ENCODE measurements at places on chromosomes 16 and 17.

GRCh38 chr16:85986931-85987749, 88.2 kb downstream of the IRF8 start:
- no peak for DNase-seq

- peak; percentile 49 for DNase-seq
Measured at GRCh38 chr16:68116256-68116867, 31.2 kb downstream of the NFATC3 start.

GRCh38 chr16:65426484-65426883, 304.6 kb upstream of the CDH11 start:
- no peak for DNase-seq

- peak; percentile 93 for DNase-seq
Measured at GRCh38 chr17:73342050-73342522, 30.3 kb upstream of the CDC42EP4 start.

DNA sequence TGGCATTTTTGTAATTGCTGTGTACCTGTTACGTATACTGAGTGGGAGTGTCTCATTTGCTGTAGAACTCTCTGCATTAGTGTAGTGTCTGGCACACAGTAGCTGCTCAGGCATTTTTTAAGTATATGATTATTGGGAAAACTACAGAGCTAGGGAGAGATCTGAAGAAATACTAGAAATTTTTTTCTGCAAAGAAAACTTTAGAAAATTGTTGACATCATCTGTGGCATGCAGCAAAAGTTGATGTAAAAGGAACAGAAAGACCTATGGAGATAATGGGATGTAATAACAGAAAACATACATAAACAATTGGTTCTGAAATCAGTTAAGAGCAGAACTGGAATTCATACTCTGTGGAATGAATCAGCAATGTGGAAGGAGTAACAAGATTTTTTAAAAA, 11.6 kb downstream of the CLTC start:
- no peak for DNase-seq

DNA sequence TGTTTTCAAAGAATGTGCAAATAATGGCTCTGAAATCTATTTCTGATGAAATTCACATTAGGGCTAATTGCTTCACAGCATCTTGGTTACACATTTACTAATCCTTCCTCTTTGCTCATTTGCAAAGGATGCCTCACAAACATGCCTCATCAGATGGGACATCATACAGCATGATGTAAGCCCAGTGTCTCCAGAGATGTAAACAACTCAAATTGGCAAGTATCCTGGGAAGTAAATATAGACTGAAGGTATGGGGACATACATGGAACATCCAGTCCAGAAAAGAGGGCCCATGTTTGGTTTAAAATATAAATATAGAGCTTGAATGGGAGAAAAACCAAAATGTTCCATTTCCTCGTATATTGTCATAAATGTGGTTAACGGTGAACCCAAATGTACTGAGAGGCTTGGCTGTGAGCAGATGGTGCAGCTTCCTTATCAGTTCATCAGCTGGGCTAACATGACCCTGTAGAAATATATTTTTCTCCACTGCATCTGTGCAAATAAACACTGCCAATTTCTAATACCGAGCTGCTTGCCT, 142.9 kb upstream of the NUDT7 start:
- peak; percentile 90 for DNase-seq

GRCh38 chr16:84438971-84439696, 65.3 kb downstream of the MEAK7 start:
- DNase-seq, result no peak

DNA sequence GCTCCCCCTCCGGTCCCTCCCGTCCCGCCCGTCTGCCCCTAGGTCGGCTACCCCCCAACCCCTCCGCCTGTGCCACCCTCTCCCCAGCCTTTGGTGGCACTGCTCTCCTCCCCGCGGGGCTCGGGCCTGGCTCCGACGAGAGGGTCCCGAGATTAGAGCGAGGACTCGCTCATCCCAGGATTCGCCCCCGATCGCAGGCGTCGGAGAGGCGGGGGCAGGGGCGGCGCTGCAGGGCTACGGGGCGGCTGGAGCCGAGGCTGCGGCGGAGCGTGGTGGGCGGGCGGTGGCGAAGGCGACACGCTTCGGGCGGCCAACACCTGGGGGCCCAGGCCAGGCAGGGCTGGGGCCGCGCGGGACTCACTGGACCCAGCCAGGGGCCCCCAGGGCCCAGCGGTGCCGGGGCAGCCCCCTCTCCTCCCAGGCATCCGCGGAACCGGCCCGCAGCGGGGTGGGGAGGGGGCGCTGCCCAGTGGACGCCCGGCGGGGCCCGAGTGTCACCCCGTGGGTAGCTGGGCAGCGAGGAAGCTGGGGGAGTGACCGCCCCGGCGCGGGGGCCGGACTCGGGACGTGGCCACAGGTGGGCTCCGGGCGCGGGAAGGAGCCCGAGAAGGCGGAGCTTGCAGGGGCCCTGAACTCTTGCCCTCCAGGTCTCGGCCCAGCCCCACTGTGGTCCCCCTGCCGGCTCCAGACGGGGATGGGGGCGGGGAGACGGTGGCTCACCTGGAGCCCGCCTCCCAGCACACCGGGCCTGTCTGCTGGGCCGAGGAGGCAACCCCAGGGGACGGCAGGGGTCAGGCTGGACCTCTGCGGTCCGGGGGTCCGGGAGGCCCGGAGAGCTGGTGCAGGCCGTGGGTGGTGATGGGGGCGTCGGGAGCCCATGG, 1.5 kb downstream of the MGAT5B start:
- DNase-seq, result no peak

DNA sequence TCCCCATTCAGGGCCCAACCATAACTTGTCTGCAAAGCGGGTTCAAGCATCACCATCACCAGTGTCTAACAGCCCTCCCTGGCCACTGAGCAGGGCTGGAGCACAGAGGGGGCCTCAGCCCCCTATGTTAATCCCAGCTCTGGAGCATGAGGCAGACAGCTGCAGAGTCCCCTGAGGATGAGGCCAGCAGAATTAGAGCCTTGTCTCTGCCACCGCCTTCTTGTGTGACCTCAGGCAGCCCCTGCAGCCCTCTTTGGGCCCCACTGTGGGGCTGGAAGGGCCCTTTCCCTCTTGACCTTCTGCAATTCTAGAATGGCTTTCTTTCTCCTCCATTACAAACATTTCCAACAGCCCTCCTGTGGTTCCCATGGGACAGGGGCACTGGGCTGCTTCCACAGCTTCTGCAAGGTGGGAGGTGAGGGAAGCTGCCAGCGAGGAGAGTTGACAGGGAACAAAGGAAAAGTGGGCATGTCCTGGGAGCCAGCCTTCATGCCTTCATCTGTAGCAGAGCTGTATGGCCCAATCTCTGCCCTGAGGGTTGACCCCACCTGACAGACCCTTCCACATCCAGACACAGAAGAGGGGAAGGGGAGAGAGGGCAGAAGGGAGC, 65.7 kb downstream of the TMEM132E start:
- DNase-seq, result no peak

- DNase-seq, result no peak
Measured at GRCh38 chr16:61891460-61891859, 144.8 kb downstream of the CDH8 start.

DNA sequence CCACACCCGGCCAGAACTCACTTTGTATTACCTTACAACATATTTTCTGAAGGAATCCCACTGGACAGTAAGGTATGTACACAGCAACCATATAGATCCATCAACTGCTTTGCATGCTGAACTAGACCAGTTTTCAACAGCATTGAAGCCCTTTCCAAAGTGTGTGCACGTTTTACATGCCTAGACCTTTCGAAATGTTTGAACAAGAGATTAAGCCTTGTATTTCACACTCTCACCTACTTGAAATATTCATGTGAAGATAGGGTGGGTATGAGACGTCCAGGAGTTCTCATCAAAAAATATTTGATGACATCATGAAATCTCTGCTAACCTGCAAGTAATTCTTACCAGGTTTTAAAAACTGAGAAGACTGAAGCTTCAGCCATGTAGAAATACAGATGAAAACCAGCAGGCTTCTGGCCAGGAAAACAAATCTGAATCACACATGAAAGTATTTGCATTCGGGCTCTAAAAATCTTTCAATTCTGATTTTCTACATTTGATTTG, 387.0 kb upstream of the PSMD7 start:
- no peak for DNase-seq

- no peak for DNase-seq
Measured at GRCh38 chr16:78906135-78906534, 694.4 kb downstream of the MAF start.

GRCh38 chr17:38748149-38748891, at the start of gene PCGF2:
TSS of gene PCGF2 (minus strand) at chr17:38748336. CDS start at chr17:38740402, 7,934 bp downstream.
- DNase-seq, result peak; percentile 79

- DNase-seq, result no peak
Measured at GRCh38 chr17:43219001-43219400, 7.3 kb downstream of the TMEM106A start.

DNA sequence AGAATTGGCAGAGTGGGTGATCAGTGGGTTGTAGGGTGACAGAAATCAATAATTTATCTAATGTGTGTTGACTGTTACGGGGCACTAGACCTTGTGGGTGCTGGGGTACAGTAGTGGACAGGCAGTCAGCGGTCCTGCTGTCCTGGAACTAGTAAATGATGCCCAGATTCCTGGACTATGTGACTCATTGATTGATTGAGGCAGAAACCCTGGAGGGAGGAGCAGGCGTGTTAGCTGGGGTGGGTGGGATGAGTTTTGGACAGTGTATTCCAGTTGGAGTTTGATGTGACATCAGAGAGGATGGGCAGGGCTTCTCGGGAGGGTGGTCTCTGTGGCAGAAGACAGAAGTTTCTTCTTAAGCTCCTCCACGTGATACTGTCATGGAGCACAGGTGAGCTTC, 24.4 kb downstream of the PRMT7 start:
- DNase-seq, result no peak

DNA sequence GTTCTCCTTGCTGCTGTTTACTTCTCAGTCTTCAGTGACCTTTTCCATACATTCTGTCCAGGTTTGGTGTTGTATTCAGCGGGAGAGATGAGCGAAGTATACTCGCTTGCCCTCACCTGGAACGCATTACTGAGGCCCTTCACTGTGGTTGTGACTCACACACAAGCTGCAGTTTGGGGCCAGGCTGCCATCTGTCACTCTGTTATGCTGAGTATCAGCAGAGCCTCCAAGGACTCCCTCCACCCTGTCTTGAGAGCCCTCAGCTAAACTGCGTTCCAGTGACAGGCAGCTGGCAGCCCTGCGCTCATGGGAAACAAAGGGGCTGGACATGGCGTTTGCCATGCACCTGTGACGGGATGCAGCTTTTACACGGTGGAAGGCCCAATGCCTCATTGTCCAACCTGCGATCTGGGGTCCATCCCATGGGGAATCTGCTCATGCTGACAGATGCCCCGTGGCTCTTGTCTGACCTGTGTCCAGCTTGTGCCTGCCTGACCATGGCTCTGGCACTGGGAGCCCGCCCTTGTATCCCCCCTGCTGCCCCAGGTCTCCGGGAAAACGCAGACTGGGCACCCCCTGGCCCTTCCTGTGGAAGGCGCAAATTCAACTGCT, 6.5 kb upstream of the ZNF778 start:
- no peak for DNase-seq

DNA sequence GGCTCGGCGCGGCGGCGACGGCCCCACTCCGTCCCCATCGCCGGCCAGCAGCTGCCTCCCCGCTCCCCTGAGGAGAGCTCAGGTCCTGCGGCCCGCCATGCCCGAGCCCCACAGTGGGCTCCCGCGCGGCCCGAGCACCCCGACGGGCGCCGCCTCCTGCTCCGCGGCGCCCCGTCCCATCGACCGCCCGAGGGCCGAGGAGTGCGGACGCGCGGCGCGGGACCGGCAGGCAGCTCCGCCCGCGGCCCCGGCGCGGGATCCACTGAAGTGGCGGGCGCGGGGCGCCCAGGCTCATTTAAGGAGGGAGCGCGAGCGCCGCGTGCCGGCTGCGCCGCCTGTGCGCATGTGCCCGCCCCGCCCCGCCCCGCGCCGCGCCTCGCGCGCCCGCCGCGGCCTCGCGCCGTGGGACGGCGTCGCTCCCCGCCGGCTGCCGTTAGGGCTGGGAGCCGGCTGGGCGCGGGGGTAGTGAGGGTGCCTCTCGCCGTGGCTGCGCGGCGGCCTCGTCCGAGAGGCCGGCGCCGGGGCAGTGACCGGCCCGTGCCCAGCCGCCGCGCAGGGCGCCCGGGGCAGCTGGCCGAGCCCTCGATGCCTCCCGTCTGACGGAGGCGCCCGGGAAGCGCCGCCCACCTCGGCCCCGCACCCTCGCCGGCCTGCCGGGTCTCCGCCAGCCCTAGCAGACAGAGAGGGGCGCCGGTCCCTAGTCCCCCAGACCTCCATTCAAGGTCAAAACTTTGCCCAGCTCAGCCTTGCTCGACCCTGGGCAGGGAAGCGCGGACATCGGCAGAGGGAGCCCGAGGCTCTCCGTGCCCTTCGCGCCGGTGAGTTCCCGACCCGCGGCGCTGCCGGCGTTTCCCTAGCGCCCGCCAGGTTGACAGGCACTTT, at the start of gene NETO2:
TSS of gene NETO2 (minus strand) at position 269 of the 882 bp plus-strand sequence. CDS start 333 bp downstream, outside the sequence.
- peak; percentile 17 for DNase-seq

DNA sequence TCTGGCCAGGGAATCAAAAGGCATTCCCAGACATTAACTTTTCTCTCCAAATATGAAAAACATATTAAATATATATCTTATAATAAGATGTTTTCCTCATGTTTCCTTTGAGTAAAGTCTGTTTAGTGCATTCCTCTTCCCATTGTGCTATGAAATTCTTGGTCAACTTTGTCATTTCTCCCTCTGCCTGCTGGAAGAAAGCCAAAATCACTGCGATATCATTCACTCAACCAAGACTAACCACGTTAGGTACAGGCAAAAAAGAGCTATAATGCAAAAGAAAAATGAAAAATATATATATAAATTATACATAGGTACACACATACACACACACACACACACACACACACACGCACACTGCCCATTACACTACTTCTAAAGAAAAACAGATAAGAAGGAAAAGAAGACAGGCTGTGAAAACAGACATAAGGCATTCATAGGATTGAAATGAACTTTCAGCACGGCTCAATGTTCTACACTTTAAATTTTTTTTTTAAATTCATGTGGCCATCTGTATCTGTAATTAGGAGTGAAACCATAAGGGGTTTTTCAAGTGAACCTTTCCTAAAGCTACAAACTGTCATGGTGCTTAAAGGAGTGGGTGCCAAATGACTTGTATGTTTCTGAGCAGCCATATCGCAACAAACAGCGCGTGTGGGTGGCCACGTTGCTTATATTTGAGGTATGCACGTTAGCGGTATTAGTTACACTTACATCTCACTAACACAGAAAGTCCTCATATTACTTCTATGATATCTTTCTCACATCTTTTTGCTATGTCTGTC, 71.6 kb upstream of the PSMD7 start:
- peak; percentile 36 for DNase-seq

DNA sequence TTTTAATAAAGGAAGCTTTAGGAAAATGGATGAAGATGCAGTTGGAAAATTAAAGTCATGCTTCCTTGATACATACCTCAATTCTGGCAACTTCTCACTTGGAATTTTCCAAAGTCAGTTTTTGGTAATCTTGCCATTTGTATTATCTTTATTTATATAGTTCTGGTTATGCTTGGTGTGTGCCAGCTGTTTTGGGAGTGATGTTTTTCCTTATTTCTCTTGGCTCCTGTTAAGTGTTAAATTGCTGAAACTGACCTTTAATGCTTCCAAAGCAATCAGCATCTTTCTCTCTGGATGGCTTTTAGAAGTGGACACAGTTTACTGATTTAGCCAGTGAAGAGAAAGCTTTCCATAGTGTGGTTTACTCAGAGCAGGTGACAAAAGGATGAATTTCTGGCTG, 70.1 kb upstream of the HAS3 start:
- DNase-seq, result no peak

GRCh38 chr16:13926464-13926863, 6.5 kb downstream of the ERCC4 start:
- DNase-seq, result no peak
